ENCODE measurements at places on chromosomes 12 and 14. TPM values are rescaled to one million over a fixed set of nuclear protein-coding genes. Genes with fewer than 3 reads are reported as not detected.

DNA sequence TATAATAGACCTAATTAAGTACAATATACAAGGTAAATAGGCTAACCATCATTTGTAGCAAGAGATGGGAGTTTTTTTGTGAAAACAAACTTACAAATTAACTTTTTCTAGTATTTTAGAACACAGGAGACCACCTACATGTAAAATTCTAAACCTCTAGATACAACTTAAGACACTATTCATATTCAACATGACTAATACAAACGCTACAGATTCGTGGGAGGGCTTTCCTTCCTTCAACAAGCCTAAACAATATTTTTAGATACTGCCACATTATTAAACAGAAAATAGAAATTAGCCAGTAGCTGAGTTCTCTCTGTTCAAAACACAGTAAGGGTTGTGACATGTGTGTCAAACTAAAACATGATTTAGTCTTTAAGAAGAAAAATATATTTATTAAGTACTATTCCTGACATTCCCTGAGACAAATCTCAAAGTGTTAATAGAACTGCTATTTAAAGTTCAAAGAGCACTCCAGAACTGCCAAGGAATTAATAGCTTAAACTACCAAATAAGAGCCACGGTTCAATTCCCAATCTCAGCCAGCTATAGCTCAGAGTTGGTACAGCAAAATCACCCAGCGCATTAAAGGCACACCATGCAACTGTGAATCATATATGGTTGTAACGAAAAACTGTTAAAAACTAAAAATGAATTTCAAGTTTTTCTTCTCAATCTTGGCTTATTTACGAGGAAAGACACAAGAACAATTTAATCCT lies 10.7 kb downstream of the MED13L start:
- DNase-seq, result peak; percentile 62

CLEC1B gene
- polyA plus RNA-seq, result not detected

- no peak for DNase-seq
Measured at GRCh38 chr14:103543721-103544387, 14.9 kb downstream of the TRMT61A start.

GRCh38 chr12:14948672-14949071 lies 10.3 kb upstream of the ERP27 start:
- DNase-seq, result peak; percentile 75

ZFHX2 gene
- 0.14 TPM for polyA plus RNA-seq

DNA sequence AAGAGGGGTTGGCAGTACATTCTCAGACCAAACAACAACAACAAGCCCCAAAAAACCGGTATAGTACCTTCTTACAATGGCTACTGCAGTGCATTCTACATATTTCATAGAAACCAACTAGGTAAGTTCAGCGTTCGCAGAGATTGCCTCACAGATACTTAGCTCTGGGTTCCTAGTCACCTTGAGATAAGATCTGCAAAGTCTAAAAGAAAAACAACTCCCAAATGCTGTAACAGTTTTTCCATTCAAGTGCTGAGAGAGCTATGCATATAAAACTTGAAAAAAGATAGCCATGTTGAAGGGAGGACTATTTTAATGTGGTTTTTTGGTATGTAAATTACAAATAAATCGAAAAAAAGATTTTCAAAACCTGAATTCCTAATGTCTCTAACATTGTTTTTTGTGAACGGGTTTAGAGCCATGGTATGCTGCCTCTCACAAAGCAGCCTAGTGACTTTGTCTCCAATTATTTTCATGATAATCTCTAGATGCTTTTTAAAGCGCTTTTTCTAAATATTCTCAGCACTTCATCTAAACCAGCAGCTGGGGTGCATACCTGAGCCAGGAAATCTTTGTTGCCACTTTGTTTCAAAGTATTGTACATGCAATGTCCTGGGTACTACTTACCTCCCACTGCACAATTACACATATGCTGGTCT lies 56.6 kb upstream of the CRACR2A start:
- DNase-seq, result no peak

GRCh38 chr14:37116933-37117849 lies 55.2 kb downstream of the SLC25A21 start:
- DNase-seq, result peak; percentile 73

- peak; percentile 41 for DNase-seq
Measured at GRCh38 chr12:62658910-62659309, 192.3 kb downstream of the MON2 start.

VDR gene
- 25.5 TPM for polyA plus RNA-seq

DNA sequence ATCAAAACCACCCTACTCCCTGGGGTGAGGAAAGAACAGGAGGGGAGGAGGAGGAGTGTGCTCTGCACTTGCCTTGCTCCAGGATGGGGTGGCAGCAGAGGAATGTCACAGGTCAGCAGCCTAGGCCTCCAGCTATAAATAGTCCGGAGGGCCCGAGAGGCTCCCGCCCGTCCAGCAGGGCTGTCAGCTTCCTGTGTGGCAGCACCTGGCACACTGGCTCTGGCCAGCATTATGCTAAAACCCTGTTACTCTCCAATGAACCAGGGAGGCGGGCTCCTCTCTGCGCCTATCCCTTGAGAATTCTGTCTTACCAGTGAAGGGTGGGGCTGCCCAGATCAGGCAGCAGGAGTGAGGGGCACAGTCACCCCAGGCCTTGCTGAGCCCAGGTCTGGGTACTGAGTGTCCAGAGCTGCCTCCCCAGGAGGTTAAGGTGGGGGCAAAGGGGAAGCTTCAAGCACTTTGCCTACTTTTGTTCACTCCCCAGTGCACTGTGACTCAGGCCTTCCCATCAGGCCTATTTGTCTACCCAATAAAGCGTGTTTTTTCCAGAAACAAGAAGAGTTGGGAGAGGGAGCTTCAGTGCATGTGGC lies 1.2 kb upstream of the COX14 start:
- peak; percentile 60 for DNase-seq

DNA sequence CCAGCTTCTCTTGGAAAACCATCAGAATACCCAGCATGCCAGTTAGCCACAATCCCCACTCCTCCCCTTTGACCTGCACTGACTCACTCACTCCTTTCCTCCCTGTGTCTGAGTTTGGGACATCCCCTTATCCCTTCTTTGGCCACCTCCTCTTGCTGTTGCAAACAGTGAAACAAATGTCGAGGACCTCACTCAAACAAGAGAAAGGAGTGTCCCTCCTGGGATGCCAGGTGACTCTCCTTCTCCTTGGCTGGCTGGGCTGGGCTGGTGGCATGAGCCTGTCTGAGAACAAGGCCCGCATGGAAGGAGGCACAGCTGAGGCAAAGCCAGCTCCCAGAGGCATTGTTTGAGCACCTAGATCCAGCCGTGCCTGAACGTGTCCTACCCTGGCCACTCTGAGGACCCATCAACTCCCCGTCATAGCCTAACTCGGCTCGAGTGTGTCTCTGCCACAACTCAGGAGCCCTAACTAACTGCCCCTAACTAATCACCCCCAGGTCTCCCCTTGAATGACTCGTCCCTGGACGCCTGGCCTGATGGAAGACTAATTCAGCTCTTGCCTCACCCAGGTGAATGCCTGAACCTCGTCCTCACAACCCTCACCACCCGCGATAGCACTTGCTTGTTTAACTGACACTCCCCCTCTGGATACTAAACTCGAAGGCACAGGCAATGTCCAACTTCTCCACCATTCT lies 43.0 kb downstream of the NCOR2 start:
- peak; percentile 89 for DNase-seq

DNA sequence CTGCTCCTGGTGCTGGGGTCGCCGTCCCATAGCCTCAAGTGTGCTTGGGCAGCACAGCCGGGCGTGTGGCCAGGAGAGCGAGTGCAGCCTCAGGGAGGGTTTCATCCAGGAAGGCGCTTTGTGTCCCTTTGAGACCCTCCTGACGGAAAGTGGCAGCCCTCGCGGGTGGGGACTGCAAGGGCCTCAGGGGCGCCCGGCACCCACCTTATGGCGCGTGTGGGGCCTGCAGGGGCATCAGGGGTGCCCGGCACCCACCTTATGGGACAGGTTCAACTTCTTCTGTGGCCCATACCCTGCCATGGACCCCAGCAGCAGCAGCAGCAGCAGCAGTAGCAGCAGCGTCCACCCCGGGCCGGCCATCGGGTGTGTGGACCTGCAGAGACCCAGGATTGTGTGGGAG lies 4.5 kb downstream of the LRCOL1 start:
- no peak for DNase-seq

GLTP gene
- polyA plus RNA-seq, result 92.8 TPM

DNA sequence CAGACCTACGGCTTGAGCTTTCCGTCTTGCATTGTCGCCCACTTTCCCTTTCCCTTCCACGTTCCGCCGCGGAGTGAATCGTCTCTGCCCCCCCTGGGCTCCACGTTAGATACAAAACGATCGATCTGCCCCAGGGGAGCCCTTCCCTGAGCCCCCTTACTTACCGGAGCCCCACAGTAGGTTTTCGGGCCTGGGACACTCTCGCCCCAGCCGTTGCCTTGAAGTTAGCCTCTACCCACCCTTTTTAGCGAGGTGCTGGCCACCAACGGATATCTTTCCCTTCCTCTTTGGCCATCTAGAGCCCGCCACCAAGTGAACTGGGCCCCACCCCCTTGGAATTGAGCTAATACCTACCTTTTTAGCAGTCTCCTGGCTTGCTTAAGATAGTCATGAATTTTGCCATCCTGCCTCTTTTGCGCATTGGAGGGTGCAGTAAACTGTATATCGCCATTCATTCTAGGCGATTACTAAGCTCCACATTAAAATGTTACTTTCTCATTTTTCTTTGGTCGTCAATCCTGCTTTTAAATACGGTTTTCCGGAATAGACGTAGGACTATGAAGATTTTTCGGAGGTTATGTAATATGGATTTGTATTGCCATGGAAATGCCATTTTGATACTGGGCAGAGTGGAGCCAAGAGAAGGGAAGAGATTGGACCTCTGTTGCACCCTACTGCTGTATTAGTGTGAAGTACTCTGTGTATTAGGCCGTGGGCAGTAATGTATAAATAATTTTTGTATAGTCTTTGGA lies 764 bp downstream of the RBM25 start:
- peak; percentile 67 for DNase-seq

DNA sequence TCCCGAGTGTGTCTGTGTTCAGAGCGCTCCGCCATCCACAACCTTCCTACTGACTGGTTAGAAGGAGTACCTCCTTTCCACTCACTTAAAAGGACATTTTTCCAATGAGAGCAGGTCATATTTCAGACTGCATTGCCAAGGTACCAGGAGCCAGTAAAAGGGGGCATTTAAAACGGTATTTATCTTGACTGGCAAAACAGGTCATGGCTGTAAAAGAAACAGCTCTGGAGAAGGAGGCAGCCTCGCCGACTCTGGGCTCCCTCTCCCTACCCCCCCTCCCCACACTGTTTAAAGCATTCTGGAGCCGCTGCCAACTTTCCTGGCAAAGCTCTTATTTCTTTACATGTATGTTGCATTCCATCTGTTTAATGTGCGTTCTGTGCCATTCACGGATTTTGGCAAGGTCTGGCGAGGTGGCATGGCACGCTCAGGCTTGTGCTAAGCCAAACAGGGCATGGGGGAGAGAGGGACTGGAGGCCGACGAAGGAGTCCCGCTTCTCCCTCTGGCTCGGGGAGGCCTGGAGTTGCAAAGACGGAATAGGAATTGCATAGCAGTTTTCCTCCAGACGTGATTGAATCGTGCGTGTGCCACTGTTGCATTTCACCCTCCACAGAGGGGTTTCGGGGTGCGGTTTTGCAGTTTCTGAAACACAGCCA lies 41.2 kb upstream of the MED13L start:
- DNase-seq, result no peak

DNA sequence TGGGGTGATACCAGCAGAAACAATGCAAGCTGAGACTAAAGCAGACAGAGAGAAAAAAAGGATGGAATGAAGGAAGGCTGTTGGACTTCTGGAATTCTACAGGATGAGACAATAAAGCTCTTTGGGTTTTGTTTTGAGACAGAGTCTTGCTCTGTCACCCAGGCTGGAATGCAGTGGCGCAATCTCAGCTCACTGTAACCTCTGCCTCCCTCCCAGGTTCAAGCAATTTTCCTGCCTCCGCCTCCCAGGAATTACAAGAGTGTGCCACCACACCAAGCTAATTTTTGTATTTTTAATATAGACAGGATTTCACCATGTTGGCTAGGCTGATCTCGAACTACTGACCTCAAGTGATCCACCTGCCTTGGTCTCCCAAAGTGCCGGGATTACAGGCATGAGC lies 115.4 kb downstream of the EXOC5 start:
- DNase-seq, result peak; percentile 7

PMCH gene
- 0.75 TPM for polyA plus RNA-seq

GRCh38 chr14:24368562-24369252 lies 723 bp downstream of the NFATC4 start:
- peak; percentile 90 for DNase-seq

DNA sequence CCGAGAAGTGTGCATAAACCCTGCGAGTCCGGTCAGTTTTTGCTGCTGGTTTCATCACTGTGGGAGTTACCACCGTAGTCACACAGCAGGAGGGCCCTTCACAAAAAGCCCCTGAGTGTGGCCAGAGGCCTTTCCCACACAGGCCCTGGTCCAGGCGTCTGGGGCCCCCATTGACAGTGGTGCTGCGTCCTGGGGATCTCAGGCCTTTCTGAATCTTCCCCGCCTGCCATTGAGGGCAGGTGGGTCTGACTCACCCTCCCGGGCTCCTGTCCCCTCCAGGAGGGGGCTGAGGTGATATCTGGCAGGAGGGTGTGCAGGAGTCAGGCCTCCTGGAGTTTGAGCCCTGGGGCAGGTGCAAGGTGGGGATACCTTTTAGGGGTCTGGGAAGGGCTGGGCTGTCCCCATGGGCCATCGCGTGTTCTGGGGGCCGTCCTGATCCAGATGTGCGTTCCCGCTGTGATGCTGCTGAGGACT lies 358.5 kb downstream of the TMEM121 start:
- DNase-seq, result no peak

GRCh38 chr12:31471823-31472222 lies 119.1 kb downstream of the DENND5B start:
- no peak for DNase-seq

GRCh38 chr12:119593578-119594398 lies at the start of gene TMEM233:
Gene TMEM233 (plus strand): TSS chr12:119593774. CDS start chr12:119593849, 75 bp downstream.
- no peak for DNase-seq

- DNase-seq, result no peak
Measured at GRCh38 chr14:93943052-93943451, 15.9 kb downstream of the FAM181A start.

DNA sequence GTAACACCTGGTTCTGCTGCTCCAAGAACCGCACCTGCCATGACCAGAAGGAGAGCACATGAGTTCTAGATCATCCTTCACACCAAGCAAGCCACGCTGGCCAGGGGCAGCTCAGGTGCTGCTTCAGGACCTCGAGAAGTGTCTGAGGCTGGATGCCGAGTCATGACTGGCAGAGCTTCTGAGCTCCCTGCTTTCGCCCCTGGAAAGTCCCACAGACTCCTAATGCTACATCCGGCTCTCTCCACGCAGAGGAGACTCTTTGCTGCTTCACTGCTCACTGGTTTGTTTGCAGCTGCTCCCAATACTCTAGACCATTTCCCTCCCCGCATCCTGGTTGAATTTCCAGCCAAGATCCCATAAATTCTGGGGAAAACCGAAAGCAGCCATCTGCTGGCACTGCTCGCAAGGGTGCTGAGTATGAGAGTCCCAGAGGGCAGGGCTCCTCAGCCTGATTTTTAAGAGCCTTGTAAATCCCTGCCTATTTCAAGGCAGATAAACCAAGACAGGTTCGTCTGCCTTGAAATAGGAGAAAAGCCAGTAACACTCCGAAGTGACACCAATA lies 1.4 kb downstream of the KRT2 start:
- peak; percentile 24 for DNase-seq

ACAD10 gene
- 7.4 TPM for polyA plus RNA-seq
